ENCODE measurements at places on chromosomes 6 and 20.
A peak's percentile ranks its signal among the peaks of the same experiment; 100 is the strongest.

DNA sequence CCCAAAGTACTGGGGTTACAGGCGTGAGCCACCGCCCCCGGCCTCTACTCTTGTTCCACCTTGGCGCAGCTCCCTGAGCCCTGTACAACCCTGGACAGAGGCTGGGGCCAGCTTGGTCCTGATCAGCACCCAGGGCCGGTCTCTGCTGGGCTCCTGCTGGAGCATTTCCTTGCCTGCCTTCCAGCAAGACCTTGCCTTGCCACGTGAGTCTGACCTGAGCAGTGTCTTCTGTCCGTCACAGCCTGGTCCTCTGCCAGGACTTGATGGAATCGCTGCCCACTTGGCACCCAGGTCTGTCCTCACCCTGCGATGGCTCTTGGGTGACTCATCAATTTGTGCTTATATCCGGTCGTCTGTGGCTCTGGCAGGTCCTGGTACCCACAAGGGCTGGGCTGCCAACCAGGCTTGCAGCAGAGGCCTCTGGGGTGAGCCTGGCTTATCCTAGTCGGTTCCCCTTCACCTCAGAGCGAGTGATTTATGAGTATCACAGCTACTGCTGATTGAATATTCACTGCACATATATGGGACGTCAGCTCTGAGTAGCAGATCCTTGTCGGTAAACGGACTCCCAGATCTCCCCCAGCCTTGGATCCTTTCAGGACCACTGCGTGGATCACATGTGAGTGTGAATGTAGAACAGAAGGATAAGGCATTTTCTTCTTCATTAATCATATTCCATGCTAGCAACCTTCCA is 10.1 kb upstream of the SULF2 start:
- DNase-seq = no peak

DNA sequence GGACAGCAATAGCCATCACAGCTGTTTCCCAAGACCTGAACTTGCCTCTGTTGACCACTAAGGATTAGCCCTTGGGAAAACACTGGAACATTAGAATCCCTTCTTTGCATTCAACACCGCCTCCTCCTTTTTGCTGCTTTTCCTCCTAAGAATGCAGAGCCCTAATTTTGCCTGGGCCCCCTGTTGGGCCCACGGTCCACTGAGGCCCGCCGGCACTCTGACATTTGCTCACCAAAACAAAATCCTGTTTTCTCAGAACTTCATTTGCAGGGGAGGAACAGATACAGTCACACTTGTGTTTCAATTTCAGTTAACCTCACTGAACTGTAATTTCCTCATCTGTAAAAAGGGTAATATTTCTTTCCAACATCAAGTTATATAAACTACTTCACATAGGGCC is 116.0 kb upstream of the JARID2 start:
- no peak for DNase-seq

DNA sequence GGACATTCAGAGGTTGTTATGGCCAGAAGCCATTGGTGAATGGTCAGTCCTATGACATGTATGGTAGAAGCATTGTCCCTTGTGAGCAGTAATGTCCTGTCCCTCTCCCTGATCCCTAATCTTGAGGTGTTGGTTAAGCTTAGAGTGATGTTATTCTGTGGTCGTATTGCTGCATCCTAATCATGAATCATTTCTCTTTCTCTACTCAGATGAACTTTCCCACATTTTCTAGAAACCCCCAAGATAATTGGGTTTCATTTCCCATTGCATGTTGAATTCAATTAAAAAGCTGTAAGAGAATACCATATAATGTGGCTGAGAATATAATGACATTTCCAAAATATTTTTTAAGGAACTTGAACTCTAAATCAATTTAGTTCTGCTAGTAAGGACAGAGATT is 175.1 kb downstream of the PLCB4 start:
- no peak for DNase-seq

DNA sequence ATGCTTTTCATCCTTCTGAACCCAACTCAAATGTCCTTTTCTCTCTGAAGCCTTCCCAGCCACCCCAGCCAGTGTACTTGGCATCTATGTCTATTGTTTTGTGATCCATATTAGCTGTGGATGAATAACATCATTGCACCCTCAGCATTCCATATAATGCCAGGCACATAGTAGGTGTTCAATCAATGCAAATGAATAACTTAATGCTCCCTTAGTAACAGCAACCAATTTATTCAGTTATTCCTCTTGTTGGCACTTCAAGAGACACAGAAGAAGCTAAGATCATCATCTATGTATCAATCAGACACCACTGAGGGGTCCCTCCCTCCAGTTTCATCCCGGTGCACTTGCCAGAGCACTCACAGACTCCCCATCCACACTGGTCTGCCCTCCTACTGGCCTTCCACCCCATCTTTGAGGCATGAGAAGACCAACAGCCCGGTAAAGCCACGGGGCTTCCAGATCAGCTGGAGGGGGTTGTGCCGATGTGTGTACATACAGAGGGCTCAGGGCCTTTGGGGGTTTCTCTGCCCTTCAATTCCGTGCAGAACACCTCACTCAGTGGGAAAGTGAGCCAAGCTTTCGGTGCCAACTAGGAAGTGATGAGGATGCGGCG is 2.4 kb upstream of the TAF8 start:
- no peak for DNase-seq

DNA sequence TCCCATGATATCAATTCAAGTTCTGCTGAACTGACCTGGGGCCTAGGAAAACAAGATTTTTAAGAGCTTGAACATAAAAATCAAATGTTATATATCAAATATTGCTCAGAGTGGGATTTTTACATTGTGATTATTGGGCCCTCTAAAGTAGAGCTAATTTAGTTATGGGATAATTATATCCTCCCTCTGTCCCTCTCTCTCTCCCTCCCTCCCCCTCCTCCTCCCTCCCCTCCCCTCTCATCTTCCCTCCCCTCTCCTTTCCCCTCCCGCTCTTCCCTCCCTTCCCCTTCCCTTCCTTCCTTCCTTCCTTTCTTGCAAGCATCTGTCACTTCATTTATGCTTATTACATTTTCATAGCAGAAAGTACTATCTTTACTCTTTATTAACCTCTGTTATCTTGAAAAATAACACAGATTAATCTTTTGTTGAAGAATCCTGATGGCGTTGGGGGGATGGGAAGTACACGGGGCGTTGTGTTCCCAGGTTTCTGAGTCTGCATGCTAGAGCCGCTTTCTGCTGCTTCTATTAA is 32.8 kb downstream of the KIF25 start:
- DNase-seq = no peak

GRCh38 chr20:63293456-63293855 is 470 bp downstream of the COL20A1 start:
- no peak for DNase-seq

DNA sequence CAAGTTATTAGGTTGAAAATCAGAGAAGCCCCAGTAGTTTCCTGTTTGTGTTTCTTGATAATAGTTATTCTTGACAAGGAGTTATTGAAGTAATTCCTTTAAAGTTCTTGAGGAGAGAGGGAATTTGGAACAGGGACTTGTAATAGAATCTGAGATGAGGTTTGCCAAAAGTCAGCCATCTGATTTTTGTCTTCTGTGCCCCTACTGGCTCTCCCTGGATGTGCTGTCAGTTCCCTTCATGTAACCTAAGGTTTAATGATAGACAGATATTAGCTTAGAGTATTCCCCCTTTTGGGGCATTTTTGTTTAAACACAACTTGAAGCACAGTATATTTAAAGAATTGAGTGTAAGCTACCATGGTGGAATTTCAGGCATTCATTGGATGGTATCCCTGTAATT is 71.4 kb downstream of the CARMIL1 start:
- no peak for DNase-seq

DNA sequence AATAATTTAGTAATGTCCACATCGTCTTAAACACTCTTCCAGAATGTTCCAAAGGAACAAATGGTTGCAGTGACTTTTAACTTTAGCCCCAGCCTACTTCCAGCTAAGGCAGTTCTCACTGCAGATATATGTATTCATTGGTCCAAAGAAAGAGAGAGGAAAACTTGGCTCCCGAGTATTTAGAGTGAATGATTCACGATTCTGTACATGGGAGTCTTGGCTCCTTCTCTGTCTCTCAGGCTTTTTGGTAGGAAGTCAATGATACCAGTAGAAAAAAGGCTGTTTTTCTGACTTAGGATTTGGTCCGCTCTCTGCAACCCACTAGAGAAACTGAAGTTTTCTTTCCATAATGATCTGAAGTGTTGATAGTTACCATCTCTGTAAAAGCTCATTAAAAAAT is 38.6 kb downstream of the E2F3 start:
- DNase-seq = no peak

GRCh38 chr6:158014505-158015187 is 33.0 kb downstream of the SYNJ2 start:
- no peak for DNase-seq

GRCh38 chr6:110876170-110876773 is 1.7 kb downstream of the AMD1 start:
- DNase-seq = peak; percentile 85

- DNase-seq = no peak
These were observed 45.5 kb downstream of the STX11 start for GRCh38 chr6:144195671-144196270.

DNA sequence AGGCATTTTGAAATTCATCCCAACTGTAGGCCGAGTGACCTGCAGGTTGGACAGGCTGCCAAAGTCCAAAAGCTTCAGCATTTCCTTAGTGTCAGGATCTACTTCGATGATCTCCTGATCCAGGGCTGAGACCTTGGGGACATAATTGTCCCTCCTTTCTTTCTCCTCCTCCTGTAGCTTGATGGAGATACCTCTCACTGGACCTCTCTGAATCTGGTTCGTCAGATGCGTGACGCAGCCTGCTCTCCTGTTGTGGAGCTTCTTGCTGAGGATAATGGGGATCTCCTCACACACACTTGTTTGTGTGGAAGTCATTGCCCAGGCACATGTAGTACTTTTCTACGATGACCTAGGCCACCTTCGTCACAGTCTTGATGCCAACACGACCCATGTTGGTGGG is 1.5 kb upstream of the MAS1L start:
- no peak for DNase-seq

GRCh38 chr6:109230453-109230852 is 135.1 kb downstream of the CEP57L1 start:
- DNase-seq = no peak

DNA sequence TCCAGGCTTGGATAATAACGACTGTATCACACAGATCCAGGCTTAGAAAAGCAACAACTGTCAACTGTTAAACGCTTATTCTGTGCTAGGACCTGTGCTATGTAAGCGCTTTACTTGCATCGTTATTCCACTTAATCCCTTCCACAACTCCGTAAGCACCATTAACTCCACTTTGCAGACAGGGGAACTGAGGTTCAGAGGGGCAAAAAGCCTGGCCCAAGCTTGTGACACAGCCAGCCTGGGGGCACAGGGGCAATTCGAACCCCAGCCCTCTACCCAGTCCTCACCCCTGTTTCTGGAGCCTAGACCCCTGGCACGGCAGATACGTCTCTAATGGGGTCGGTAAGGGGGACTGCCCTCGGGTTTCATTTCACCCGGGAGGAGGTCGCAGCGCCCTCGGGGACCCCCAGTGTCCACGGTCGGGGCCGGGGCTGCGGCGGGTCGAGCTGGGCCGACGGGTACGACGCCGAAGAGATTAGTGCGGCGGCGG is 411 bp downstream of the DSN1 start:
- DNase-seq = no peak

- no peak for DNase-seq
These were observed 54.1 kb upstream of the PTPRT start for GRCh38 chr20:43243672-43244269.

GRCh38 chr20:7272512-7272911 is 505.0 kb downstream of the BMP2 start:
- DNase-seq = no peak

GRCh38 chr6:32920715-32921114 is 20.1 kb downstream of the HLA-DMB start:
- no peak for DNase-seq

- no peak for DNase-seq
These were observed 8.0 kb upstream of the SNX3 start for GRCh38 chr6:108268845-108269244.

- DNase-seq = no peak
These were observed 16.3 kb downstream of the FAM50B start for GRCh38 chr6:3865463-3865862.

GRCh38 chr20:21272279-21272678 is 30.9 kb upstream of the XRN2 start:
- DNase-seq = no peak

DNA sequence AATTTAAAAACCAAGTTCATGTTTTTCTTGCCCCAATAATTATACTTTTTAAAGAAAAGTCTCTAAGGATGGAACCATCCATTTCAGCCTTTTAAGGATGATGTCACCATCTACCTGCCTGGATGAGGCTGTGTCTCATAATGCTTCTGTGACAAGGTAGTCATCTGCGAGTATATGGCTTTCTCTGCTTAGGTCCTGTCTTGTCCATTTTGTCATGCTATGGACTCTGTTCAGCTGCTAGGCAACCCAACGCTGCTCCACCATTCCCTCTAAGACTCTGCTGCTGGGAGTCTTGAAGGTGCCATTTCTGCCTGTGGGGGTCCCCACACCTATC is 459.8 kb upstream of the RUNX2 start:
- DNase-seq = no peak
